ENCODE measurements at places on chromosomes 7 and 10.

DNA sequence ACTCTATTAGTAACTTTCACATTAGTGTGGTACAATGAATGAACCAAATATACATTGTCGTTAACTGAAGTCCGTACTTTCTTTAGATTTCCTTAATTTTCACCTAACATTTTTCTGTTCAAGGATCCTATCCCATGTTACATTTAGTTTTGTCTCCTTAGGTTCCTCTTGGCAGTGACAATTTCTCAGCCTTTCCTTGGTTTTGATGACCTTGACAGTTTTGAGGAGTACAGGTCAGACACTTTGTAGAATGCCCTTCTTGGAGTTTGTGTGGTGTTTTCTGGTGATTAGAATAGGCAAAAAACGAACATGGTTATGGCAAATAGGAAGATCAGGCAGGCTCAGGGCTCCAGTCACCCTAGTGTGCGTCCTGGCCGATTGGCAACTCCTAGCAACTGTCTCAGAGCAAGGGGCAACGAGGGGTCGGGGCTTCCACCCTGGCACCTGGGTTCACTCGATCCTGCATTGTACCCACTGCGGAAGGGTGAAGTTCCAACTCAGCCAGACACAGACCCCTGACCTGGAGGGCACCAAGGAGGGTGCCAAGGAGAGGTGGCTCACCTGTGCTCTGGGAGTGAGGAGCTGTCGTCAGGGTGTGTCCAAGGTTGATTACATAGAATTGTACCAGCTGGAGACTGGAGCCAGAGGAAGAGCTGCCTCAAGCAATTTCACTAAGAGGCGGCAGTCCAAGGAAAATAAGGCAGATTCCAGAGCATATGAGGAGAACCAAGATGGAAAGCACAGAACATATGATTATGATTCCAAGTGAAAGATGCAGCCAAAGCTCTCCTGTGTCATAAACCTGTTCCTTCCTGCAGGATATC lies 37.5 kb downstream of the PAPSS2 start:
- no peak for DNase-seq

DNA sequence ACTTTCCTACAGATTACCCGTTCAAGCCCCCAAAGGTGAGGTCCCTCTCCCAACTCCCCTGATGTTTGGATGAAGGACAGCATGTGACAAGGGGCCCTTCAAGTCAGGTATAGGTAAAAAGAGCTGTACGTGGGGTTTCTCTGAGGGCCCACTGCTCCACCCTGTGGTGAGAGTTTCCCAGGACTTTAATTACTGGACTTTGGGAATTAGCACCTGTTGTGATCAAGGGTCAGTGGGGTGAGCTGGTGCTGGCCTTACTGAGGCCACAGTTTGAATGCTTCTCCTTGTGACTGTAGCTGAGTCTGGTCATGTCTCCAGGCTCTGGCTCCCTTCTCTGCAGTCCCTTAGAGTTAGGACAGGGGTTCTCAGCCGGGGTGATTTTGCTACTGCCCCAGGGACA lies 16.8 kb downstream of the UBE2D4 start:
- no peak for DNase-seq

- DNase-seq = no peak
These were observed 25.4 kb downstream of the PDGFA start for GRCh38 chr7:494259-494687.

DNA sequence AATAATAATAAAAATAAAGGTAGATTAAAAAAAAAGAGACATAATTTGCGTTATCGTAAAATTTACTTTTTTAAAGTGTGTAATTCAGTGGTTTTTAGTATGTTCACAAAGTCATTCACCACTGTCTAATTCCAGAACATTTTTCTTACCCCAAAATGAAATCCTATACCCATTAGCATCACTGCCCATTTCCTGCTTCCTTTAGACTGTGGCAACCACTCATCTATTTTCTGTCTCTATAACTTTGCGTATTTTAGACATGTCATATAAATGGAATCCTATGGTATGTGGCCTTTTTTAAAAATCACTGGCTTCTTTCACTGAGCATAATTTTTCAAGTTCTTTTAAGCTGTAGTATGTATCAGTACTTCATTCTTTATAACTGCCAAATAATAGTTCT lies 53.6 kb downstream of the KAT6B start:
- no peak for DNase-seq

GRCh38 chr10:61067671-61068336 lies 123.8 kb upstream of the RHOBTB1 start:
- no peak for DNase-seq

GRCh38 chr10:133110609-133111275 lies 23.0 kb downstream of the ADGRA1 start:
- DNase-seq = no peak

- no peak for DNase-seq
These were observed 65.6 kb downstream of the FOXL3 start for GRCh38 chr7:355568-355967.

GRCh38 chr7:29320577-29320976 lies 126.0 kb downstream of the CHN2 start:
- DNase-seq = no peak

DNA sequence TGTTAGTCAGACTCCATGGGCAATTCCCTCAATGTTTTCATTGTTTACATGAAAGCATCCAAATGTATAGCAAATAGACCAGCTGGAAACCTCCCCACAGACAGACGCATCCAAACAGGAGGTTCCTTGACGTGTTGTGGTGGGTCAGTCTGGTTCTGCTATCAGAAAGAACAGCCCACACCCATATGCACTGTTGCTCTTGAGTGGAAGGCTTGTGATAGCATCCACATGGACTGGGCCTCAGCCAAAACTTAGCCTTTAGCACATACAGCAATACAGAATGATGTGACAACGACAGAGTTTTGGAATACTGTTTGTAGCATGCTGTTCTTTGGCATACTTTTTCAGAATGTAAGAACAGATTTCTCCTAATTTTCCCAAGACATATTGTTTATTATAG lies 299.2 kb upstream of the ETV1 start:
- DNase-seq = no peak
